ENCODE measurements at places on chromosomes 6 and 20.

DNA sequence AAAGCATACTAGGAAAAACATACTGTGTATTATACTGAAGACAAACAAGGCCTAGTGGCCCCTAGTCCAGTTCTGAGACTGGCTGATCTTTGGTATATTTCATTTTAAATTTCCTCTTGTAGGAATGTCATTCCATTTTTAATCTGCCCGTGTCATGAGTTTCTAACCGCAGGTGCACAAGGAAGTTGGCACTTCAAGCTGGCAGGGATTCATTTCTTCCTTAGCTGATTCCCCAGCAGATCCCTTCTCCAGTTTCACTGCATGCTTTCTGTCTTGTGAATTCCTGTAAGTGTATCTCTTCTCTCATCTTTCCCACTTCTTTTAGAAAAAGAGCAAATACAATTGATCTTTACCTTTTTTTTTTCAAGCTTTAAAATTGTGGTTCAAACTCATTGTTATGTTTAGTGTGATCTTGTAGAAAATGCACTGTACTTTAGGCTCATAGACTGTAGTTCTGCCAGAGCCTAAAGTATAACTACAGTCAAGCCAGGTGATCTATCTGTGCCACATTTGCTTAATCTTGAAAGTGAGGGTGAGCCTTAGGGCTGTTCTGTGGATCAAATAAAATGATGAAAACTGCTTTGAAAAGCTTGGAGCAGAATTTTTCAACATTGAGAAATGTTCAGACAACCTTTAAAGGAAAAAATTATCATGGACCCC, 37.0 kb downstream of the RNF217 start:
- no peaks in the 10 kb centered on the region for H3K27me3 ChIP-seq
- peaks cover 3% of the 10 kb centered on the region for H3K36me3 ChIP-seq
- H3K27ac ChIP-seq: peak overlapping the region; percentile 45
- no peak for DNase-seq
- no peaks in the 10 kb centered on the region for H3K4me1 ChIP-seq

GRCh38 chr20:54048891-54049545, 21.4 kb downstream of the BCAS1 start:
- no peaks in the 10 kb centered on the region for H3K27me3 ChIP-seq
- no peak overlapping the region for H3K27ac ChIP-seq

DNA sequence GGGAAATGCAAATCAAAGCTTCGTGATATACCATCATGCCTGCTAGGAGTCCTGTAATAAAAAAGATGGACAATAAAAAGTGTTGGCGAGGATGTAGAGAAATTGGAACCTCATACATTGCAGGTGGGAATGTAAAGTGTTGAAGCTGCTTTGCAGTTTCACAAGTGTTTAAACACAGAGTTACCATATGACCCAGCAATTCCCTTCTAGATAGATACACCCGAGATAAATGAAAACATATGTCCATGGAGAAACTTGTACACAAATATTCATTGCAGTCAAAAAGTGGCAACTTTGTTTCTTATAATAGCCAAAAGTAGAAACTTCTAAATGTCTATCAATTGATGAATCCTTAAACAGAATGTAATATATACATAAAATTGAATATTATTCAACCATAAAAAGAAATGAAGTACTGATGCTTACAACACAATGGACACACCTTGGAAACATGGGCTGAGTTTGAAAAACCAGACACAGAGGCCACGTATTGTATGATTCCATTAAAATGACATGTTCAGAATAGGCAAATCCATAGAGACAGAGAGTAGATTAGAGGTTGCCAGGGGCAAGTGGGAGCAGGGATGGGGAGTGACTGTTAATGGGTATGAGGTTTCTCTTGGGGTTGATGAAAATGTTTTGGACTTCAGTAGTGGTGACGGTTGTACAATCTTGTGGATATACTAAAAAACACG, 20.8 kb upstream of the ERVFRD-1 start:
- no peaks in the 10 kb centered on the region for H3K27me3 ChIP-seq
- no peaks in the 10 kb centered on the region for H3K4me1 ChIP-seq
- H3K4me3 ChIP-seq: no peak overlapping the region
- no peak for DNase-seq

DNA sequence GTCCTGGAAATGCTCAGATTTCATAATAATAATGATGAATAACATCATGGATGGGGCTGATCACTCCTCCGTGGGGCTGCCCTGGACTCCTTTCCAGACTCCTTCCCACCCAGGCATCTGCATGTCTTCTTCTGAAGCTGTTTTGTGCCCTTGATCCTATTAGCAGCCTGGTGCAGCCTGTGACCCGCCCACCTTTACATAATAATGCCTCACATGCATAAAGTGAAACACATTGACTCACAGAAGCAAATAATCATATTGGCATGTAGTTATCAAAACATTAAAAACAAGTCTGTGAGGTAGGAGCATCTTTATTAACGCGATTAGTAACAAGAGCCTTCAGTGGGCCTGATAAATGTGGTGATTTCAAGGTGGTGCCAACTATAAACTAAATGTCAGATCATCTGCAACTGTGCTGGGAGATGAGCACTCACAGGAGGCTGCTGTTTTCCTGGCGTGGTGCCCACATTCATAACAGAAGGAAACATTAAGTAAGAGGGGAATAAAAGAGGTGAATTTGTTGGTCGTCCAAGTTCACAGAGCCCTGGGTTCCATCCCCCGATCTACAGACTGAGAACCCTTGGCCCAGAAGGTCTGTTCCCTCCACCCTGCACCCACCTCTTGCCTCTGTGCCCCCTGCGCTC, 344.7 kb downstream of the CDH4 start:
- DNase-seq: no peak
- no peak overlapping the region for H3K27ac ChIP-seq
- H3K4me1 ChIP-seq: no peaks in the 10 kb centered on the region
- H3K4me3 ChIP-seq: no peak overlapping the region

DNA sequence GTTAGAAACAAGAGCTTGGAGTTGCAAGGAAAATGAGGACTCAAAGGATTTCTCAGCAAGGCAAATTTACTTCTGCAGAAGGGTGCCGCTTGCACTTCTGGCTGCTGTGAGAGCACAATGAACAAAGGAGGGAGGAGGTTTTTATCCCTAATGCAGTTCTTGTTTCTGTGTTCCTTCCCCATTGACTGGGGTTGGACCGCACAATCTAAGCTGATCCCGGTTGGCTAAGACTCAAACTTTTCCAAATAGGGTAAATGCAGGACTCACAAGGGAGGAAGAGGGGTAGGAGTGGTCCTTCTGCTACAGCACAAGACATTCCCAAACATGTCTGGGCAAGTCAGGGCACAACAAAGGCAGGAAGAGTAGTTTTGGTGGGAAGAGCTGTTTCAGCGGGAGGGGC, 249.6 kb upstream of the MOCS1 start:
- no peaks in the 10 kb centered on the region for H3K27me3 ChIP-seq
- H3K27ac ChIP-seq: no peak overlapping the region
- no peak for DNase-seq
- no peaks in the 10 kb centered on the region for H3K4me1 ChIP-seq
- H3K4me3 ChIP-seq: no peak overlapping the region

- DNase-seq: no peak
- H3K36me3 ChIP-seq: no peaks in the 10 kb centered on the region
- H3K4me3 ChIP-seq: no peak overlapping the region
- no peaks in the 10 kb centered on the region for H3K4me1 ChIP-seq
These were observed 269.9 kb upstream of the SUPT3H start for GRCh38 chr6:45647341-45648261.

DNA sequence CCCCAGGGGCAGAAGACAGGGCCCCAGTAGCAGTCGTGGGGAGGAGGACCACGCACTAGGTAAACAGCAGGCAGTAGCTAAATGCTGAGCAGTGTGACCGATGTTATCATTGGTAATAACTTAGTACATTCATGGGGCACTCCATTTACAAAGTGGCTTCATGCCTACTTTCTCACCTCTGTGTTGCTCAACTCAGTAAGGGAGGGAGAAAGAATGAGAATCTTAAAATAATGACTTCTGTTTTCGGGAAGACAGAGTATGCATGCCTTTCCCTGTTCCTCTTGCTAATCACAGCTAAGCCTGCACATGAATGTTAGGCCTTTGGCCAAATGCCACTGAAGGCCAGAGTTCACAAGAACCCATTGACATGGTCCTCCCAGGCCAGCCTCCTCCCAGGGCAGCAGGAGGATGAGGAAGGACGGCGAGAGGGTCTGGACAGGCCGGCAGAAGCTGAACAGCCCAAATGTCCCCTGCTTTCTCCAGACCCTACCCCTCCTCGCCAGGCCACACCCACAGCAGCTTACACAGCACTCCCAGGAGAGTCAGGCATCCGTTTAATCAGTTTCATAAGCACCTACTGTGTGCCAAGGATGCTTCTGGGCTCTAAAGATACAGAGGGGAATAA, 183.4 kb downstream of the ANKRD60 start:
- H3K27me3 ChIP-seq: no peaks in the 10 kb centered on the region
- H3K4me1 ChIP-seq: no peaks in the 10 kb centered on the region
- no peak overlapping the region for H3K27ac ChIP-seq
- no peak overlapping the region for H3K4me3 ChIP-seq
- DNase-seq: no peak

- peak overlapping the region; percentile 7 for H3K27ac ChIP-seq
- no peaks in the 10 kb centered on the region for H3K36me3 ChIP-seq
- no peak for DNase-seq
- no peaks in the 10 kb centered on the region for H3K4me1 ChIP-seq
These were observed 18.9 kb downstream of the SPDEF start for GRCh38 chr6:34536959-34537848.

DNA sequence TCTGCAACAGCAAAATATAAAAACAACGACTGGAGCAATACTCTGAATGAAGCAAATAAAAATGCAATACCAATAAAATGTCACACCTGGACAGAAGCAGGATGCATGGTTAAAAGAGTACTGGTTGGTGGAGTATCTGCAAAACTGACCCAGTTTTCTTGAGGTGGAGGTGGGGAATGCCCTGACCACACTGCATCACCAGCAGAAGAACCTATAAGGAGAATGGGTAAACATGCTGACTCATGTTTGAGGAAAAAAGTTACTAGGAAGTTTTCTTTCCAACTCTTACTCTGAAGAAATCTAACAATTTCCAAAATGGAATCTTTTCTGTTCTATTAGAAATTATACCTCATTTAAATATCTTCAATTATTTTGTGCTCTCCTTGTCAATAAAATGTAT, 43.6 kb downstream of the REPS1 start:
- H3K36me3 ChIP-seq: no peaks in the 10 kb centered on the region
- no peak overlapping the region for H3K27ac ChIP-seq
- no peaks in the 10 kb centered on the region for H3K4me1 ChIP-seq
- H3K4me3 ChIP-seq: no peak overlapping the region

GRCh38 chr6:150517175-150517574, 82.5 kb upstream of the PLEKHG1 start:
- H3K4me1 ChIP-seq: no peaks in the 10 kb centered on the region
- no peaks in the 10 kb centered on the region for H3K27me3 ChIP-seq
- no peaks in the 10 kb centered on the region for H3K36me3 ChIP-seq
- no peak overlapping the region for H3K4me3 ChIP-seq

DNA sequence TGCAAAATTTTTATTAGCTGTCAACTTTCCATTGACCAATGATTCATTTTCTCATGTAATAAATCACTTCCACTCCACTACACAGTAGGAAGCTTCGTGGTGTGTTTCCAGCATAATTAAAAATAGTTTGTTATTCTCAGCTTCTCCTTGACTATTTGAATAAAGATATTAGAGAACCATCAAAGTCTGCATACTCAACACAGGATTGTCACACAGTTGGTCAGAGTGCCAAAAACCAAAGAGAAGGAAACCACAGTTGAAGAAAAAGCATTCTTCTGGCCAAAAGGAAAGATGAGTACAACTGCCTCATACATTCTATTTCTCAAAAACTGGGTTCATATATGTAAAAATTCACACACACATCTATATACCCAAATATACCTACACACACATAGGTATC, 455.1 kb upstream of the HSF2 start:
- H3K27me3 ChIP-seq: no peaks in the 10 kb centered on the region
- no peak overlapping the region for H3K27ac ChIP-seq
- DNase-seq: no peak
- no peaks in the 10 kb centered on the region for H3K4me1 ChIP-seq

DNA sequence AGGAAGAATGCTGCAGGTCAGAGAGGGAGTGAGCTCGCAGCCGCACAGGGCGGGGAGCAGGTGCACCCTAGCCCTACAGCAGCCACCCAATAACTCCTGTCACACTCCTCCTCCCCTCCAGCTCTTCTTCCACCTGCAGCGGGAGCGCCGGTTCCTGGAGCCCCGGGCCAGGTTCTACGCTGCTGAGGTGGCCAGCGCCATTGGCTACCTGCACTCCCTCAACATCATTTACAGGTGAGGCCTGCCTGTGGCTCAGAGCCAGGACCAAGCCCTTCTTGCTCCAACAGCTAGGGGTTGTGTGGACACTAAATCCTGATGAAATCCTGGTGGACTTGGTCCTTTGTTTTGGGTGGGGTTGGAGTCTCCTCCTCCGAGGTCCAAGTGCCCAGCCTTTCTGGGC, 11.7 kb downstream of the SGK2 start:
- H3K27ac ChIP-seq: no peak overlapping the region
- no peaks in the 10 kb centered on the region for H3K36me3 ChIP-seq
- no peaks in the 10 kb centered on the region for H3K27me3 ChIP-seq

- no peak for DNase-seq
- H3K27me3 ChIP-seq: no peaks in the 10 kb centered on the region
- no peak overlapping the region for H3K4me3 ChIP-seq
- H3K27ac ChIP-seq: peak overlapping the region; percentile 66
- peaks cover 7% of the 10 kb centered on the region for H3K4me1 ChIP-seq
These were observed 39.9 kb downstream of the PREX1 start for GRCh38 chr20:48787861-48788375.

- no peak within 1 kb of the TSS for H3K27ac ChIP-seq
- no peaks in the 10 kb centered on the region for H3K4me1 ChIP-seq
- no peak for DNase-seq
These were observed at the start of gene NKAPL for GRCh38 chr6:28258877-28259777. NKAPL (plus strand) TSS chr6:28259297; CDS start chr6:28259372, 75 bp downstream.

GRCh38 chr6:786946-787763, 94.2 kb upstream of the EXOC2 start:
- no peaks in the 10 kb centered on the region for H3K4me1 ChIP-seq
- no peak overlapping the region for H3K27ac ChIP-seq

DNA sequence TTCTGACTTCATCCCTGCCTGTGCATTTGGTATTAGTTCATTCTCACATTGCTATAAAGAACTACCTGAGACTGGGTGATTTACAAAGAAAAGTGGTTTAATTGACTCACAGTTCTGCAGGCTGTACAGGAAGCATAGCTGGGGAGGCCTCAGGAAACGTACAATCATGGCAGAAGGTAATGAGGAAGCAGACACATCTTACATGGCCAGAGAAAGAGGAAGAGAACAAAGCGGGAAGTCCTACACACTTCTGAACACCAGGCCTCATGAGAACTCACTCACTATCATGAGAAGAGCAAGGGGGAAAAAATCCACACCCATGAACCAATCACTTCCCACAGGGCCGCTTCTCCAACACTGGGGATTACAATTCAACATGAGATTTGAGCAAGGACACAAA, 303.9 kb downstream of the CBLN4 start:
- H3K4me3 ChIP-seq: no peak overlapping the region
- no peaks in the 10 kb centered on the region for H3K36me3 ChIP-seq
- no peaks in the 10 kb centered on the region for H3K4me1 ChIP-seq
- no peak for DNase-seq
- H3K27ac ChIP-seq: no peak overlapping the region

GRCh38 chr20:40562031-40562430, 127.0 kb downstream of the MAFB start:
- no peak overlapping the region for H3K27ac ChIP-seq
- H3K4me1 ChIP-seq: no peaks in the 10 kb centered on the region
- no peaks in the 10 kb centered on the region for H3K36me3 ChIP-seq
- no peak for DNase-seq
- H3K4me3 ChIP-seq: no peak overlapping the region

GRCh38 chr6:114649298-114649697, 306.5 kb upstream of the HS3ST5 start:
- no peak overlapping the region for H3K27ac ChIP-seq
- H3K4me3 ChIP-seq: no peak overlapping the region
- no peaks in the 10 kb centered on the region for H3K36me3 ChIP-seq
- no peak for DNase-seq

All from breast epithelium (tissue), 4 donors.